ENCODE measurements at places on chromosomes 5 and 9. TPM values are rescaled to one million over a fixed set of nuclear protein-coding genes. Genes with fewer than 3 reads are reported as not detected.

GRCh38 chr5:44646016-44646415 is 162.7 kb upstream of the MRPS30 start:
- H3K27me3 ChIP-seq: no peaks in the 10 kb centered on the region
- no peak overlapping the region for H3K4me3 ChIP-seq
- no peak overlapping the region for H3K27ac ChIP-seq
- H3K36me3 ChIP-seq: no peaks in the 10 kb centered on the region
- no peaks in the 10 kb centered on the region for H3K4me1 ChIP-seq

GRCh38 chr9:4489919-4490704 is at the start of gene SLC1A1:
Gene SLC1A1, plus strand, starts transcription at chr9:4490468. Its CDS starts 212 bp downstream, at chr9:4490680.
- H3K27ac ChIP-seq: no peak within 1 kb of the TSS
- no peaks in the 10 kb centered on the region for H3K36me3 ChIP-seq
- no peaks in the 10 kb centered on the region for H3K27me3 ChIP-seq
- peak within 1 kb of the TSS; percentile 54 for H3K4me3 ChIP-seq

GRCh38 chr5:59133764-59134261 is 550.9 kb downstream of the RAB3C start:
- no peak overlapping the region for H3K4me3 ChIP-seq
- H3K36me3 ChIP-seq: no peaks in the 10 kb centered on the region
- H3K27me3 ChIP-seq: no peaks in the 10 kb centered on the region
- DNase-seq: no peak

DNA sequence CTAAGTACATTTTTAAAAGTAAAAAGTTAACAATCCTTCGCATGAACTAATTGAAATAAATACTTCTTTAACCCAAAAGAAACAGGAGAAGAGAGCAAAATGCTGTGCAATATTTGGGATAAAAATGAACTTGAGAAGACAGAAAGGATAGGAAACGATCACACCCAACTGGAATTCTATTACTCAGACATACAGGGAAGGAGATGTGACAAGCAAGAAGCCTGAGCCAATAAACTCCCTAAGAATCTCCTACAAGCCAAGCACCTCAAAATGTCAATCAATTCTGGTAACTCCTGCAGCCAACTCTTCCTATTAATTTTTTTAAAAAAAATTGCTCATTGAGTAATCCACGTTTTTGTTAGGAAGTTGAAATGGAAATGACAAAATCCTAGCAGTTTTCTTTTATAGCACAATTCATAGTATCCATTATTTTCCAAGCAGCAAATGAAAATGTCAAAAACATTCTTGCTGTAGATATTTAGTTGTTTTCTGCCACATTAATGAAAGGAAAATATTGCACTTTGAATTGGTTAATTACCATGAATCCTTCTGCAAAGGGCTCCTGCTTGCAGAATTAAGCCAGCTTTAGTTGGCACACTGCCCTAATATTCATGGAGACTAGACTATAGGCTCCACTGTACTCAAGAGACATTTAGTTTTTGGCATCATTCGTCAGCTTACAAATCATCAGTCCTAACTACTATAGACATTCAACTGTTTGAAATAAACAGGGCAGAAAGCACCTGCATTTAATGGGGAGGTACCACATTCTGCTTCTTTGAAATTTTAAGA is 89.0 kb downstream of the RFX3 start:
- no peaks in the 10 kb centered on the region for H3K27me3 ChIP-seq
- H3K27ac ChIP-seq: no peak overlapping the region
- H3K36me3 ChIP-seq: no peaks in the 10 kb centered on the region
- H3K4me3 ChIP-seq: no peak overlapping the region
- DNase-seq: no peak

DNA sequence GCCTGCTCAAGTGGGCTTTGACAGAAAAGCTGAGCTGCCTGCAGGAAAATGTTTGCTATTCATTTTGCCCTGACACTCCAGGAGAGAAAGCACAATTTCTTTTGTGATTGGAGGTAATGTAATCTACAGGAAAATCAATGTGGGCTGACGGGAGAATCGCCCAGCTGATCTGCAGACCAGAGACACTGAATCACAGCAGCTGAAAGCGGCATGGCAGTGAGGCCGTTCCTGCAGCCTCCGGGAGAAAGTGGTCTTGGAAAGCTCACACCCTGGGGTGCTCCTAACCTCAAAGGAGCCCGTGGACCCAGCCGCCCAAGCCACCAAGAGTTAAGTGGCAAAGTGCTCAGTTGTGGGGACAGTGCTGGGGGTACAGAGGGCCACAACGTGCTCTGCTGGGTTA is 593.6 kb downstream of the BNC2 start:
- no peaks in the 10 kb centered on the region for H3K4me1 ChIP-seq
- H3K4me3 ChIP-seq: no peak overlapping the region
- no peak overlapping the region for H3K27ac ChIP-seq
- no peaks in the 10 kb centered on the region for H3K27me3 ChIP-seq
- no peaks in the 10 kb centered on the region for H3K36me3 ChIP-seq
- DNase-seq: no peak

CCL27 gene
- 0.21 TPM for polyA plus RNA-seq

PCDHAC2 gene
- 0.06 TPM for polyA plus RNA-seq

PCDHGB2 gene
- polyA plus RNA-seq: 4.3 TPM

GRCh38 chr5:119019949-119020348 is 31.6 kb upstream of the DTWD2 start:
- no peak for DNase-seq
- no peaks in the 10 kb centered on the region for H3K36me3 ChIP-seq
- no peaks in the 10 kb centered on the region for H3K4me1 ChIP-seq
- H3K4me3 ChIP-seq: no peak overlapping the region
- no peaks in the 10 kb centered on the region for H3K27me3 ChIP-seq

- H3K4me1 ChIP-seq: no peaks in the 10 kb centered on the region
- H3K4me3 ChIP-seq: no peak overlapping the region
- no peak overlapping the region for H3K27ac ChIP-seq
- H3K27me3 ChIP-seq: no peaks in the 10 kb centered on the region
- H3K36me3 ChIP-seq: no peaks in the 10 kb centered on the region
Observed at GRCh38 chr5:25128606-25129005, 483.8 kb upstream of the CDH10 start.

EIF4E1B gene
- polyA plus RNA-seq: not detected

SYK gene
- polyA plus RNA-seq: 9.2 TPM

DNA sequence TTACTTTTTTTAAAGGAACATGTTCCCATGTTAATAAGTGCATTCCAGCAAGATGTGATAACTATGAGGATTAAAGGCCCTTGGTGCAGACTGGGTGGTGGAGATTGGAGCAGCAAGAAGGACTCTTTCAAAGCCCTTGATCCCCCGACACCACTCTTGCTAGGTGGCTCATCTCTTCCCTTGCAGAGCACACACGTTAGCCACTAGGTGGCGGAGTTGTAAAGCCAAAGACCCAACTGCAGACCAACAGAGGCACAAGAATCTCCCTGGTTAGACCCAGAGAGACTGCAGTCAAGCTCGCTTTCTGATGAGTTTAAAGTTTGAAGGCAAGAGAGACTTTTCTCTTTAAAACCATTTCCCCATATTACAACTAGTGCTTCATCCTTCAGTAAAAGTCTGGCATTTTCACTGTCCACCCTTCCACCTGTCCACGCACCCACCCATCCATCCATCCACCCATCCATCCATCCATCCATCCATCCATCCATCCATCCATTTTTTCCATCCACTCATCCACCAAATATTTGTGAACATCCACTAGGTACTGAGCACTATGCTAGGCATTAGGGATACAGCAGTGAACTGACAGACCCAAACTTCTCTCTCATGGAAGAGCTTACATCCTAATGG is 226.9 kb downstream of the MSX2 start:
- H3K27ac ChIP-seq: no peak overlapping the region
- no peaks in the 10 kb centered on the region for H3K36me3 ChIP-seq
- H3K27me3 ChIP-seq: no peaks in the 10 kb centered on the region
- DNase-seq: no peak
- no peak overlapping the region for H3K4me3 ChIP-seq

DNA sequence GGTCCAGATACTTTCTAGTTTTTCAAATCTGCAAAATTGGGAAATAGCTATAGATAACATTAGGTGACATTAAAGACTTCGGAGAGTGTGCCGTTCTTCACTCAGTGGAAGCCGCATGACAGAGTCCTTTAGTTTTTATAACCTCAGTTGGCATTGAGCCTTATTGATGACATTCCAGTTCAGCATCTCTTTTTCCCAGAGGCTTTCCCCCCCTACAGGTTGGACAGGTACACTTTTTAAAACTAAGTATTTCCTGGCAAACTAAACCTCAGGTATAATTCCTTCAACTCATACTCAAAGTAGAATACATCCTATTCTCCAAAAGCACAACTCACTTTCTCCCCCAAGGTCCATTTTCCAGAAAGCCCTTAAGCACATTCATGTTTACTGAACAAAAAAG is 58.7 kb downstream of the SLC46A2 start:
- no peak for DNase-seq
- H3K27me3 ChIP-seq: no peaks in the 10 kb centered on the region
- H3K4me1 ChIP-seq: no peaks in the 10 kb centered on the region
- H3K36me3 ChIP-seq: no peaks in the 10 kb centered on the region
- H3K4me3 ChIP-seq: no peak overlapping the region

DNA sequence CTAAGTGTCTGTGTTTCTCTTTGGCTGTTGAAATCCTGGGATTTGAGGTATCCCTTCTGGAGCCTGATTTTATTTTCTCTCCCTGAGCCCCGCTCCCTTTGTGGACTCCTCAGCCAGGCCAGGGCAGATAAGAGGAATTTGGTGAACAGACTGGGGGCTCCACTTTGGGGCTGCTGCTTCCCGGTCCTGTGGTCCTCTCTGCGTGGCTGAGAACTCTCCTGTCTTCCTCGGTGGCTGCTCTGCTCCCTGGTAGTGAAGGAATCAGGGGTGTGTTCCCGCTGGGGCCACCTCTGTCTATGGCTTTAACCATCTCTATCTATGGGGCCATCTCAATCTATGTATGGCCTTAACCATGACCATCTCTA is 71.7 kb upstream of the SH3PXD2B start:
- no peaks in the 10 kb centered on the region for H3K4me1 ChIP-seq
- H3K36me3 ChIP-seq: no peaks in the 10 kb centered on the region
- no peaks in the 10 kb centered on the region for H3K27me3 ChIP-seq

DNA sequence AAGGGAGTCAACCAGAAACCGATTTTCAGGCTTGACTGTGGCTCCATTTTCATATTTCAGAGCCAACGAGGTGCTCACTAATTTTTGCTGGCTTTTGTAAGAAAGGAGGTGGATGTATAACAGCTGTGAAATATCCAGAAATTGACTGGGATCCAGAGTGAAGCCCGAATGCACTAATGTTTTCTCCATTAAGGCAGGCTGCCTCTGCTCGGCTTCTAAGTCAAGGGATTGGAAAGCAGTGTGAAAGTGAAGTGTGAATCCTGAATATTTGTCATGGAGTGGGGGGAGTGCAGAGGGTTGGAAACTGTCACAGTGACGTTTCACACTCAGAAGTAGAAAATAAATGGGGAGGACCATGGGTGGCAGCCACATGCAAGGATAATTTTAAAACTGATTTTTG is 237.4 kb downstream of the GOLPH3 start:
- no peaks in the 10 kb centered on the region for H3K36me3 ChIP-seq
- DNase-seq: no peak
- H3K4me3 ChIP-seq: peak overlapping the region; percentile 38
- H3K27ac ChIP-seq: peak overlapping the region; percentile 74

PFN3 gene
- not detected for polyA plus RNA-seq

C9orf153 gene
- polyA plus RNA-seq: 0.37 TPM

GRCh38 chr5:3230254-3230653 is 365.4 kb upstream of the IRX1 start:
- no peak for DNase-seq
- no peaks in the 10 kb centered on the region for H3K4me1 ChIP-seq
- H3K4me3 ChIP-seq: no peak overlapping the region
- no peaks in the 10 kb centered on the region for H3K27me3 ChIP-seq

GRCh38 chr9:89153232-89154017 is 25.2 kb downstream of the SHC3 start:
- H3K4me3 ChIP-seq: no peak overlapping the region
- H3K4me1 ChIP-seq: no peaks in the 10 kb centered on the region
- no peak overlapping the region for H3K27ac ChIP-seq
- no peaks in the 10 kb centered on the region for H3K36me3 ChIP-seq

DNA sequence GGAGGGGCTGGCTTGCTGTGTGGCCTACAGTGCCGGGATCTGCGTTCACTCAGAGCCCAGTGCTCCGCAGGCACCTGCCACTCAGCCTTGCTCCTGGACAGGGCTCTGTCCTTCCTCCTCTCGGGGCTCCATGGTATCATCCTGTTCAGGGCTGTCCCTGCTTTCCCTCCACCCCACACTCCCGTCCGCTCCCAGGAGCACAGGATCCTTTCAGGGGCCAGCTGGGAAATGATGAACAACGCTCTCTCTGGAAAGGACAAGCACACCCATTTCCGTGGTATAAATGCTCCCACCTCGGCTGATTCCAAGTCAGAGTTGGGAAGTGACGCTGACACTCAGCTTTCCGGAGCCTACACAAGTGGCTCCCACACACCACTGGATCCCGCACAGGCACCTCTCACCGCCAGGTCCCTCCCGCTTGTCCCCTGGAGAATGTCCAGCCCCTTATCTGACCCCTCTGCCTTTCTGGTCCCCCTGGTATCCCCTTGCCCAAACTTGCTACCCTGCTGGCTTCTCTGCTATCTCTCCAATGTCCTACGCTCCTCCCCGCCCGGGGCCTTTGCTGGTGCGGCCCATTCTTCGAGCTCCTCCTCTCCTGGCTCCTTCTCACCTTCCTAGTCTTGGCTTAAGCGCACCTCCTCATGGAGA is 21.3 kb downstream of the HMCN2 start:
- no peak overlapping the region for H3K27ac ChIP-seq
- no peaks in the 10 kb centered on the region for H3K36me3 ChIP-seq
- no peaks in the 10 kb centered on the region for H3K4me1 ChIP-seq
- H3K4me3 ChIP-seq: no peak overlapping the region

- H3K4me3 ChIP-seq: no peak overlapping the region
- no peak for DNase-seq
- no peaks in the 10 kb centered on the region for H3K4me1 ChIP-seq
- H3K27me3 ChIP-seq: no peaks in the 10 kb centered on the region
- H3K36me3 ChIP-seq: no peaks in the 10 kb centered on the region
Observed at GRCh38 chr5:2746561-2747032, 4.9 kb downstream of the IRX2 start.

- H3K27me3 ChIP-seq: no peaks in the 10 kb centered on the region
- no peaks in the 10 kb centered on the region for H3K4me1 ChIP-seq
Observed at GRCh38 chr5:180109920-180110319, 38.4 kb upstream of the RNF130 start.

- no peaks in the 10 kb centered on the region for H3K27me3 ChIP-seq
- no peaks in the 10 kb centered on the region for H3K36me3 ChIP-seq
- no peak overlapping the region for H3K4me3 ChIP-seq
- H3K27ac ChIP-seq: no peak overlapping the region
- peaks cover 2% of the 10 kb centered on the region for H3K4me1 ChIP-seq
Observed at GRCh38 chr5:43061352-43062075, 21.4 kb upstream of the ANXA2R start.

DNA sequence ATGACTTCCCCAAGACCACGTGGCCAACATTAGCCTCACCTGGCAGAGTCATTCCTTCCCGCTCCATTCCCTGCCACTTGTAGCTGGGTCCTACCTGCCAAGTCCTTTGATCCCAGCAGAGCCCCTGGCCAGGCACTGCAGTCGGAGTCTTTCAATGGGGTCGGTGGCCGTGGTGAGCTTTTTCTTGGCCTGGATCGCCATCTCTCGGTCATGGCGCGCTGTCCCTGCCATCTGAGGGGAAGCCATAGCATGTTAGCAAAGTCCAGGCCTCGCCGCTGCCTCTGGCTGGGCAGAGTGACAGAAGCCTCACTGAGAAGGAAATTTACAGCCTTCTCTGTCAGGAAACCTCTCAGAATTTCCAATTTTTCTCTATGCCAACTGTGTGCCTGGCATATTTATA is 17.5 kb downstream of the CAPSL start:
- H3K4me3 ChIP-seq: no peak overlapping the region
- H3K4me1 ChIP-seq: no peaks in the 10 kb centered on the region
- H3K27me3 ChIP-seq: no peaks in the 10 kb centered on the region
- no peak for DNase-seq

- H3K27me3 ChIP-seq: no peaks in the 10 kb centered on the region
- H3K4me1 ChIP-seq: no peaks in the 10 kb centered on the region
- DNase-seq: no peak
- no peak overlapping the region for H3K27ac ChIP-seq
Observed at GRCh38 chr5:75603371-75603770, 7.9 kb upstream of the ANKDD1B start.

Measured in ovary (tissue), 10 donors.